ENCODE measurements at places on chromosomes 16 and 17.

DNA sequence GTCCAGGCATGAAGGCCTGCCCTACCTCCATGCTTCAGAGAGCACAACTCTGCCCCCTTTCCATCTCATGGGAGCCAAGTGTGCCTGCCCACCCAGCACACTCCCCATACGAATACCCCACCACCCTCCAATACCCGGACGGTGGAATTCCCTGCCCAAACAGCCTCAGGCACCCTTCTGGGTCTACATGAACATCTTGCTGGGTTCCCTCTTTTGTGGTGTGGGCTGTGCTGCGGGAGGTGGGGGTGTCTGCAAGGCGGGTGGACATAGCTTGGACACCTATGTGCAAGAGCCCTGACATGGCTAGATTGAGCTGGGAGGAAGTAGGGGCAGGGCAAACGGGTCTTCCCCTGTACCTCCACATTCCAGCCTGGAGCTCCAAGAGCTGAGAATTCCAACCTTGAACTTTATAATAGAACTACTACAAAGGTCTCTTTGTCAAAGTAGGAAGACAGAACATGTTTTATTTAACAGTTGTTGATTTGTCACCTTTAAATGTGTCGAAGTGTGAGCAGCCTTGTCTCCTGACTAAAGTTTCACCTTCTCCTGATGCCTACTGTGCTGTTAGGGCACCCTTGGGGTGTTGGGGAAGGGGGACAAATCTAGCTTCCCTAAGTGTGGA, 9.1 kb downstream of the SLC6A2 start:
- DNase-seq: no peak

- DNase-seq: no peak
These were observed 269.5 kb downstream of the STX8 start for GRCh38 chr17:9306086-9306485.

DNA sequence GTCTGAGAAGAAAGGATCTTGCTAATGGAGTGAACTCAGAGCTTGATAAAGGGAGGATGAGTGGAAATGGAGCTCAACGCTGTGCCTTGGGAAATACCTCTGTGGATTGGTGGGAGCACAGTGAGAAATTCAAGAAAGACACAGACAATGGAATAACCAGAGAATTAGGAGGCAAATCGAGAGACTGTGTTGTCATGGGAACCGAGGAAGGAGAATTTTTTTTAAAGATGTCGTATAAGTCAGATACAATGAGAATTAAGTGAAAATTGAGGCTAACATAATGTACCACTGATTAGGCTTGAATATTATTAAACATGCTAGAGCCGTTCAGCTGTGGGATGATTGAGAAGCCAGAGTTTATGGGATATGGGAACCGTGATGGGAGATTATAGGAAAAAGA, 134.2 kb downstream of the PRKCA start:
- DNase-seq: no peak

DNA sequence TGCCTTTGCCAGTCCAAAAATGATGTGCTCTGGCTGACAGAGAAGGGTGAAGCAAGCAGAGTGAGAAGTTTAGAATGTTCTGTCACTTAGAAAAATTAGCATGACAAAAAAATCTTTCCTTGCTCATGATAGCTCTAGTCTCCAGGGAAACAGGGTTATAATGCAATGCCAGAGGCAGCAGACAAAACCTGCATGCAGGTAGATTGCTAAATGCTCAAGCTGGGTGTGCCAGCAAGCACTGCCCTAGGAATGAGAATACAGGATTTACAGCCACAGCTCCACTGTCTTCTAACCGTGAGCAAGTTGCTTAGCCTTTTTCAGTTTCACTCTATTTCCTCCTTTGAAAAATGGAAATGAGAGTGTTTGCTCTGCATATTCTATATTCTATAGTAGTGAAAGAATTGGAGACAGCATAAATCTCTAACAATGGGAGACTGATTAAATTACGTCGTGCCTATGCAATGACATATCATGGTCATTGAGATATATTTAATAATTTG, 516.6 kb upstream of the C16orf82 start:
- DNase-seq: no peak

Measured in fibroblast of skin of left biceps (primary cell).